T1000 (cell line): ENCODE measurements at places on chromosomes 5 and 9.

DNA sequence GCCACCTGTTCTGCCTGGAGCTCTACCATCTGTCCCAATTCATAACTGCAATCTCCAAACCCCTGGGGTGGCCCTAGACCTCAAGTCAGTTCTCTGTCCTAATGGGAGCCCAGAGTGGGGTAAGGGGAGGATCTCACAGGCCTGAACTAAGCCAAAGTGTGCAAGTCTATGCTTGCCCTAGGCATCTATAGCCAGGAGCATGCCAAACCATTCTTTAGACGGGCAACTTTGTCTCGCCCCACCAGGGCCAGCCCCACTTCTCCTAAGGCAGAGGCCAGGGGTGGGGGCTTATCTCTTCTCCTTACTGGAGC, 3.3 kb downstream of the ACSL6 start:
- no peak for DNase-seq

DNA sequence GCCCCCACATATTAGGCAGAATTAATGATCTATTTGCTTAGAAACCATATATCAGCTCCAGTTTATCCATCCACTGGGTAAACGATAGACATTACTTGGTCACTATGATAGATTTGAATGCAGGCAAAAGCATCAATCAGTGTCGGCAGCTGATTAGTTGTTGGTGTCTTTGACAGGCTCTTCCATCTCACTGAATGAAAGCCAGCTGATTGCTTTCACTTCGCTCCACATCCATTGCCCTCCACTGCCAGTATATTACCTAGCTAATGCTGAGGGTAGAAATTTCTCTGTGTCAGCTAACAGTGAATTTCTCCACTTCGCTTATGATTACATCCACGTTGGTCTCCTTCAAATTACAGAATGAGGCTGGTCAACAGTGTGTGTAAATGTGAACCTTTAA, 821.3 kb upstream of the TYRP1 start:
- no peak for DNase-seq

DNA sequence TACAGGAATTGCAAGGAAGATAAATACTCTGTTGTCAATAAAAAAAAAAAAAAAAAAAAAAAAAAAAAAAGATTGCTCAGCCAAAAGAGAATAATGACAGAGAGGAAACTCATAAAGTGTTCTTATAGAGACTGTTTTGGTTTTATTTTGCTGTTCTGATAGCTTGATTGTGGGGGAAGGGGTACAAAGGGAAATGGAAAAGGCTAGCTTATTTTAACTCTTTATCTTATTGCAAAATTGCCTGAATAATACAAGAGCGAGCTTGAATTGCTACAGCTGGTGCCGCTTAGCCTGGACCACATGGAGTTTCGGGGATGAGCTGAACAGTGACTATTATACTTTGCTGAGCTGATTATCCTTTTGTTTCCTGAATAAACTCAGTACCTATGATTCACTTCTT, 31.0 kb upstream of the SHISAL2B start:
- no peak for DNase-seq

- DNase-seq: no peak
Measured at GRCh38 chr5:135826994-135827671, 7.3 kb upstream of the SLC25A48 start.

- DNase-seq: no peak
Measured at GRCh38 chr5:57785946-57786345, 303.3 kb upstream of the ACTBL2 start.

DNA sequence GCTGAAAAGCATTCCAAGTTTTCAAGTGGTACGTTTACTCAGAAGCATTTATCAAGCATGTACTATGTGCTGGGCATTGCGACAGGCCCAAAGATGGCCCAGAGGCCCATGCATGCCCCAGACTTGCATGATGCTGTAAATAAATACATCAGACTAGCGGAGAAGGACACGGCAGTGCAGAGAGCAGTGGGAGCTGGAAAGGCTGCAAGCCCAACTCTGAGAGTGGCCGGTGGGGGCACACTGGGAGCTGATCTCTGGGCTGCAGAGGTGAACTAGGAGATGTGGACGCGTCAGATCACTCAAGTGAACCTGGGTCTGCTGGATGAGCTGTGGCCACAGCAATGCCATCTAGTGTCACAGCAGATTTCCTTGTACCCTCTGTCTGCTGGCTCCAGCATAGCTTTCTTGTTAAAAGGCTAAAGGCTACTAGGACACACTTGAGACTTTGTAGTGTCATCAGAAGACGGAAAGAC, 246.9 kb downstream of the FANCC start:
- no peak for DNase-seq

DNA sequence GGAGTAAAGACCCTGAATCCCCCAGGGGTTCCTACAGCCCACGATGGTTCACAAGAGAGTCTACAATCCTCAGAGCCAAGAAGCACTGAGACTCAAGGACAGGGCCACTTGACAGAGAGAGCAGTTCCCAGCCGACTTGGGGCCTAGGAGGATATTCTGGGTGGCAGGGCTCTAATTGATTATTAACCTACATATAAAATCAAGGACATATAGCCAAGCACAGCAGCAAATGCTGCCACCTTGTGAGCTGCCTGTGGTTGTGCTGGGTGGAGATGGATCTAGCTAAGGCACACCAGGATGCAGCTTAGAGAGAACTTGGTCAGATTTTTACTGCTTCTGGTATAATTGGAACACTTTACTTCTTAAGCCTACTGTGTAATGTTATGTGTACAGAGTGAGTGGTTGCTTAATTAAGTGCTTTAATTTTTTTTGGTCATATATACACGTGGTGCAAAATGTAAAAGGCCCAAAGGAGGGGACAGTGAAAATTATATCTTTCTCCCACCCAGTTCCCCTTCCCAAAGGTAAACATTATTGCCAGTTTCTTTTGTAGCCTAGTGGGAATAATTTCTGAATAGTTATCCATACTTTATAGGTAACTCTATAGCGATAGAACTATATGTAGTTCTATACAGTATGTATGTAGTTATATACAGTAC, 78.8 kb downstream of the F2RL2 start:
- no peak for DNase-seq

DNA sequence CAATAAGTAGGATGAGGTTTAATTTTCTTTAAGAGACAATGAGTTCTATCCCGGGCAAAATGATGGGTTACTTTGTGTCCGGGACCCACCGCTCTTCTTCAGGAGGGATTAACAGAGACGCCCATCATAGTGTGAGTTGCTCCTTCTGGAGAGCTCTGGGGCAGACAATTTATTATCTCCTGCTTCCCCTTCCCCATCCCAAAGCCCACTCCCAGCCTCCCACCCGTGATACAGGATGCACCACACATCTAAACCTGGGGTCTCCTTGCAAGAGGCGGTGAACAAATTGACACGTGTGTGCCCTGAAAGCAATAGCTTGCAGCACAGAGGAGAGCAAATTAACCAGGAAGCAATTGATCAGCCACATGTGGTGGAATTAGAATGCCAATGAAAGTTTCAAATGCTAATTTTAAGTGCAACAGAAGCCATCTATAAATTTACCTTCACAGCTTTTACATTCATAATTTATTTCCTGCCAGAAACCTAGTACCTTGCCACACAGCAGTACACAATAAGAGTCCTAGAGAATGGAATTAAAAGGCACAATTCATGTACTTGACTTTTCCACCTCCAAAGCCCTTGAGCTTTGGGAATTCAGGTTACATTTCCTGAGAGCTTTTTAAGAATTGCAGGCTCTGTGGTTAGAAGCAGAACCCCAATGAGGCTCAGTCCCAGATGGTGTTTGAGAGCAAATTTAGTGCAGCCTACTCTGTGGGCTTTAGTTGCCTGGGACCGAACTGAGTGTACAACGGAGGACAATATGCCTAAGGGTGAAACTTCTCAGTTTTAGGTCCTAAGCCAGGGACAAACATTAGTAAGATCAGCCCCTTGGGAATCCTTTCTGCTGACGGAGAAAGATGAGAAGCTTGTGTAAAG, 399.6 kb downstream of the MED10 start:
- no peak for DNase-seq

DNA sequence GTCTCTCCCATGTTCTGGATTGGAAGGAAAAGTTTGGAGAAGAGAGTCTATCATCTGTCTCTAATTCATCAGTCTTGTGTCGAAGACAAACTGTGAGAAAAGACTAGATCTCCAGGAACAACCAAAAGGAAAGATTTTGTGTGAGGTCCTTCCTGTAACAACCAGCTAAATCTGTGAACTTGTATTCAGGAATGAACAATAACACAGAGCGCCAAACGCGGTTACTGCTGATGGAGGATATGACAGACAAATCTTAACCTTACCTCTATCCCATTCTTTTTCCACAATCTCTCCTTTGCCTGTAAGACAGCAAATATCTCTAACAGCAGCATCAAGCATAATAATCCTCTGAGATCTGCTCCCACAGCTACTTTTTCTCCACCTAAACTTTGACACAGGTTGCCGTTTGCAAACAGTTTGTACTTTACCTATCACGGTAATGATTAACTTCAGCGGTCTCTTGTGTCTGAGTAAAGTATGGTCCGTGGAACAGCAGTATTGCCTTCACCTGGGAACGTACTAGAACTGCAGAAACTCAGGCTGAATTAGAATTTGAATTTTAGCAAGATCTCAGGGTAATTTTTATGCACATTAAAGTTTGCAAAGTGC, 387.6 kb downstream of the ELAVL2 start:
- DNase-seq: no peak

- no peak for DNase-seq
Measured at GRCh38 chr5:20515606-20516005, 527.6 kb upstream of the CDH18 start.

DNA sequence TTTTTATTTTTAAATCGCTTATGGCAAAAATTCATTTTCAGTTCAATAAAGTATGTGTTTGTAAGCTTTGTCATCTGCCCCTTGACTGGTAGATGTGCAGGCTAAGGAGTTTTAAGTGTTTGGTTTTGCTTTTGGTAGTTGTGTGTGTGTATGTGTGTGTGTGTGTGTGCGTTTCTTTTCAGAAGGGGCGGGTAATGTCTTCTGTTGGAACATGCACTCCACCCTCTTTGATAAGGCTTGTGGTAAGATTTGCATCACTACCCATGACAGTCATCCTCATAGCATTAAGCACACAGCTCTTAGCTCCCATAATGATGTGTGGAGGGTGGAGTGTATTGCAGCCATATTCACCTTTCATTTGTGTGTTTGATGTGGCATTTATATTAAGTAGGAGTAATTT, 92.1 kb upstream of the FSD1L start:
- DNase-seq: no peak

DNA sequence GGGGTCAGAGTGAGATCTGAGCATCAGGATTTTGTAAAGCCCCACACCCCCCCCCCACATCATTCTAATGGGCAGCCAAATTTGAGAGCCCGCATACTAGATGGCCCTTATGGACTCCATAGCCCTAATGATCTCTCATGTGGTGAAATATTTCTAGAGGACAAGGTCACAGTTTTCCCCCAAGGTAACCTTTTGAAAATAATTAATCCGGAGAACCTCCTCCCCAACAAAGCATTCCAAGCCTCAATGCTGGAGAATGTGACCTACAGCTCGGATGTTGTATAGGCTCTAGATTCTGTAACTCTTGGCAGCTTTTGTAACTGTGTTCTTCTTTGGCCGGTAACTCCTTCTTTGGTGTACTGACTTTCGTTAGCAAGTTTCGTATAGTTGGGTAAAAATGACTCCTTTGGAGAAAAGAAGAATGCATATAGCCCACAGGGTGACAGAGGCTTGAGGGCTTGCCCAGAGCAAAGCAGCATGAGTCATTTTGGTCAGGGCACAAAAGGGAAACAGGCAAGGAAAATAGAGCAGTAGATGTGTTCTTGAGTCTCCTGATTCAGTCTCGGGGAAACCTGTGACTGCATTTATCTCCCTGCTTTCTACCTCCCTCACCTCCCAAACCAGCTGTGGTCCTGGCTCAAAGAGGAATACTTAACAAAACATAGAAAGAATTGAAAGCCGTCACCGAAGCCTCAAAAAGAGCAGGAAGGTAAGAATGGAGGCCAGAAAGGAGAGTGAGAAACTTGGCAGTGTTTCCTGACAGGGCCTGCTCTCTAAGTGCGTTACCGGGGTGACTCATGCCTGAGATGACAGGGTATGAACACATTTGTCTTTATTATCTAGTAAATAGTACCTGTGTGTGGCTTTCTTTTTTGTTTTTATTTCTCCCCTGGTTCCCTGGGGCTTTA, 6.6 kb upstream of the XPA start:
- peak; percentile 42 for DNase-seq

DNA sequence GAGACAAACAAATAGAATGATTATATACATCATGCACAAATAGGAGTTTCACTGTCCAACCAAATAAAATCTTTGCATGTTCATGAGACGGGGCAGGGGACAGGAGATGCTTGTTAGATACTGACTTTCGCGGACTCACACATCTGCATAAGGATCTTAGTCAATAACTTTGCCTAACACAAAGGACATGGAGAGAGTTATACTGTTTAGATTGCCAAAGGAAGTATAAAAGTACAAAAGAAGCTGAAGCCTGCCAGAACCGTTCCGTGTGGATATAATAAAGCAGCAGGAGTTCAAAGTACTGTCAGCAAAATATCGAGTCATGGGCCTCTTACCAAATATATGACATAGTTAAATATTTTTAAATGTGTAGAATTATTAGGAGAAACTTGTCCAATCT, 1148.4 kb downstream of the EFNA5 start:
- DNase-seq: no peak

DNA sequence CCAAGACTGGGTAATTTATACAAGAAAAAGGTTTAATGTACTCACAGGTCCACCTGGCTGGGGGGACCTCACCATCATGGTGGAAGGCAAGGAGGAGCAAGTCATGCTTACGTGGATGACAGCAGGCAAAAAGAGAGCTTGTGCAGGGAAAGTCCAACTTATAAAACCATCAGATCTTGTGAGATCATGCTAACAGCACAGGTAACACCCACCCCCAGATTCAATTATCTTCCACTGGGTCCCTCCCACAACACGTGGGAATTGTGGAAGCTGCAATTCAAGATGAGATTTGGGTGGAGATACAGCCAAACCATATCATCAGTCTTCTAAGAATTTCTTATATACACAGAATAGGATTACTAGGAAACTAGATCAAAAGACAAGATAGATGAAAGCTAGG, 555.6 kb downstream of the PRR16 start:
- DNase-seq: no peak

DNA sequence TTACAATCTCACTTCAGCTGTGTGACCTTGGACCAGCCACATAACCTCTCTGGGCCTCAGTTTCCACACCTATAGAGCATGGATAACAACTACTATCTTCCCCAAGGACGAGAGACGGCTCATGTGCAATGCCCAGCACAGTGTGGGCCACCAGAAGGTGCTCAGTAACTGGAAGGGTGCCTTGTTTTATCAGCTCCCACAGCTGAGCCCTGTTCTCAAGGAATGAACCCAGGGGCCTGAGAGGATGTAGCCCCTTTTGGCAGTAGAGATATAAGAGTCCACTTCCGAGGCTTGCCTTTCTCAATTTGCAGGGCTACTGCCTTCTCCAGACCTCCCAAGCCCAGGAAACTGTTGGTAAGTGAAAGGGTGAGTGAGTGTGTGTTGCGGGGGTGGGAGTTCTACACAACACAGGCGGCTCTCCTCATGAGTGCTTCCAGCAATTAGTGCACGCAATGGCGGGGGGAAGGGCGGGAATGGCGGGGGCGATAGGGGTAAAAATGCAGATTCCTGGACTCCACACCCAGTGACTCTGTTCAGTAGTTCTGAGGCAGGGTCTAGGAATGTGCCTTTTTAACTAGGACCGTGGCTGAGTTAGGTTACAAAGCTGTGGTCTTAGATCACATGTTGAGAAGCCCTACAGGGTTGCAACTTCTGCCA, 185.1 kb downstream of the FSTL4 start:
- DNase-seq: no peak
